Caco-2 (cell line): ENCODE measurements at places on chromosomes 13 and 19. TPM values are rescaled to one million over a fixed set of nuclear protein-coding genes. Genes with fewer than 3 reads are reported as not detected.

- peaks cover 15% of the 10 kb centered on the region for H3K4me1 ChIP-seq
- H3K36me3 ChIP-seq, result peaks cover 15% of the 10 kb centered on the region
- no peaks in the 10 kb centered on the region for H3K27me3 ChIP-seq
- H3K27ac ChIP-seq, result peak overlapping the region; percentile 96
These were observed 868 bp upstream of the EGLN2 start for GRCh38 chr19:40797963-40798682.

DNA sequence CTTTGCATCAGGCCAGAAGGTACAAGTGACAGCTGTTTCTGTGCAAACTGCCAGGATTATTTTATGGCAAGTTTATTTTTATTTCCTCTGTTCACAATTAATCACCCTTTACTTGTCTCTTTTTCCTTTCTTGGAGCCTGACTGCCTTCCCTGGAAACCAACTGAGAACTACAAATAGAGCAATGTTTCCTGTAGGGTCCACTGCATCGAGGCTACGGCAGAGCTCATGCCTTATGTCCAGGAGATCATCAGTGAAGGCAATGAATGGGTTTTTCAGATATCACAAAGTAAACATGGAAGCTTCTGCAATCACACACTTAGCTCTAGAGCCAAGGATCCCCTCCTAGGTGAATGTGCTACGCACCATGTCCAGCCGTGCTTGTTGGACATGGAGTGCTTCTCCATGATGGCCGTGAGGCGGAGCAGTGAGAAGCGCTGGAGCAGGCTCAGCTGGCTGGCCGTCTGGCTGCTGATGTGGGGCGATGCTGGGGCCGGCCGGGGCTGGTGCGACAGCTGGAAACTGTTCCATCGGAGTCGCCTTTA lies 110.9 kb downstream of the KL start:
- no peaks in the 10 kb centered on the region for H3K36me3 ChIP-seq
- no peak for DNase-seq
- peak overlapping the region; percentile 88 for H3K27ac ChIP-seq
- H3K27me3 ChIP-seq, result no peaks in the 10 kb centered on the region

GRCh38 chr19:42409477-42409876 lies 17.7 kb downstream of the LIPE start:
- H3K4me1 ChIP-seq, result no peaks in the 10 kb centered on the region
- no peaks in the 10 kb centered on the region for H3K27me3 ChIP-seq
- DNase-seq, result no peak

- H3K4me1 ChIP-seq, result no peaks in the 10 kb centered on the region; the same call in 1 of the 2 replicates
- no peaks in the 10 kb centered on the region for H3K36me3 ChIP-seq
- H3K27me3 ChIP-seq, result no peaks in the 10 kb centered on the region
These were observed 5.3 kb upstream of the ATG4D start for GRCh38 chr19:10538204-10538983.

The KLK10 gene
- total RNA-seq, result not detected in 2 replicates
